ENCODE measurements at places on chromosomes 2 and 18. TPM values are rescaled to one million over a fixed set of nuclear protein-coding genes. Genes with fewer than 3 reads are reported as not detected.
A peak's percentile ranks its signal among the peaks of the same experiment; 100 is the strongest.

The SLC38A11 gene
- 0.19 TPM for total RNA-seq

The CRYBA2 gene
- not detected for total RNA-seq

The CCBE1 gene
- 8.6 TPM for total RNA-seq

The TUBB8B gene
- not detected for total RNA-seq

The ZFP36L2 gene
- total RNA-seq: 6.2 TPM

GRCh38 chr2:11314487-11314886, 29.9 kb downstream of the ROCK2 start:
- peak; percentile 40 for DNase-seq

- DNase-seq: no peak
Measured at GRCh38 chr2:62267696-62268095, 71.8 kb downstream of the B3GNT2 start.

DNA sequence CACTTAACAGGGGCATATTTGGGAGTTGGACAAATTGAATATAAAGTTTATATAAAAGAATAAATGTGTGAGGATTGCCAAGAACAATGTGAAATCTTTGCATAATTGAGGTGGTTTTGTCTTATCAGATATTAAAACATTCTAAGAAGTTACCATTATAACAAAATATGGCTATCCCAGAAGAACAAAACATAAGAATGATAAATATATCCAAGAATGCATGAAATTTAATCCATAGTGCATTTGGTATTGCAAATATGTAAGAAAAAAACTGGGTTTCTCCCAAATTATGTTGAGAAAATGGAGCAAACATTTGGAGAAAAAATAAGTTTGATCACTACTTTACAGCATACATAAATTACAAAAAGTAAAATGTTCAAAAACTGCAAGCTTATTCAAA, 562.4 kb downstream of the RNF144A start:
- no peak for DNase-seq

- no peak for DNase-seq
Measured at GRCh38 chr2:48287976-48288375, 242.0 kb upstream of the STON1 start.

DNA sequence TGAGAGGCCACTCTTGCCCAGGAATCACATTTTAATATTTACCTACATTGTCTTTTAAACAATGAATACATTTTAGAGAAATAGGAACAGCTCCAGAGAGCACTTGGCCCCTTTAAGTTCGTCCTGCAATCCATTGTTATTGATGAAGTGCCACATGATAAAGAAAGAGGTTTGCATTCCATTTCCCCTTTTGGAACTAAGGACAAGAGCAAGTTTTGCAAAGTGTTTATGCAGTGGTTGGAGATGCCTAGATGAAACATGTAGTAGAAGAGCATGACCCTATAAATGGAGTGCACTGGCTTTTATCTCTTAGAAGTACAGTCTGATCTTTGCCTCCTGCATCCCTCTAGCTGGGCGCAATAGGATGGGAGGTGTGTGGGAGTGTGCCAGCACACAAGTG, 118.7 kb upstream of the CNTNAP5 start:
- DNase-seq: no peak

DNA sequence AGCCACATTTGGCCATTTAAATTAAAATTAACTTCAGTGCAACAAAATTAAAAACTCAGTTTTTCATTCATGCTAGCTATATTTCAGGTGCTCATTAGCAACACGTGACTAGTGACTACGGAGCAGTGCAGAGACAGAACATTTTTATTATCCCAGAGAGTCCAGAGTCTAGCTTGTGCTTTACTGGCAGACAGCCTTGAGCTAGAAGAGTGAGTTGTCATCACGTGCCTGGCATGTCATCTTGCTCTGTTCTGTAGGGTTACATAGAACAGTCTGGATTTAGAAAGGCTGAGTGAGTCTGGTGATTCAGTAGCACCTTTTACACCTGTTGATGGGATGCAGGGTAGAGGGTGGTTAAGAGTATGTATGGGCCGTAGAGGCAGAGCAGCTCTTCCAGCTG, 136.9 kb upstream of the IL1R2 start:
- DNase-seq: no peak

DNA sequence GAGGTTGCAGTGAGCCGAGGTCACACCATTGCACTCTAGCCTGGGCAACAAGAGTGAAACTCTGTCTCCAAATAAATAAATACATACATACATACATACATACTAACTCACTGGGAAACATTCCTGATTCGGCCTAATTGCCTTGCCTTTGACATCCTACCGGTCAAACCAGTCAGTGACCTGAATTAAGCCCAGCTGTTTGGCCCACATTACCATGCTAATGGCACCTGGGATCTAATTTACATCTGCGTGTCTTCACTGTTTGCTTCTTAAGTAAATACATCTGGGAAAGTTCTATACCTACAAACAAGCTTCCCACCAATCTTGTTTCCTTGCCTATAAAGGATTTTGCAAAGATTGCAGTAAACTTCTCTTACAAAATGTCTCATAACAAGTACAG, 230.2 kb upstream of the ZC3H15 start:
- no peak for DNase-seq

DNA sequence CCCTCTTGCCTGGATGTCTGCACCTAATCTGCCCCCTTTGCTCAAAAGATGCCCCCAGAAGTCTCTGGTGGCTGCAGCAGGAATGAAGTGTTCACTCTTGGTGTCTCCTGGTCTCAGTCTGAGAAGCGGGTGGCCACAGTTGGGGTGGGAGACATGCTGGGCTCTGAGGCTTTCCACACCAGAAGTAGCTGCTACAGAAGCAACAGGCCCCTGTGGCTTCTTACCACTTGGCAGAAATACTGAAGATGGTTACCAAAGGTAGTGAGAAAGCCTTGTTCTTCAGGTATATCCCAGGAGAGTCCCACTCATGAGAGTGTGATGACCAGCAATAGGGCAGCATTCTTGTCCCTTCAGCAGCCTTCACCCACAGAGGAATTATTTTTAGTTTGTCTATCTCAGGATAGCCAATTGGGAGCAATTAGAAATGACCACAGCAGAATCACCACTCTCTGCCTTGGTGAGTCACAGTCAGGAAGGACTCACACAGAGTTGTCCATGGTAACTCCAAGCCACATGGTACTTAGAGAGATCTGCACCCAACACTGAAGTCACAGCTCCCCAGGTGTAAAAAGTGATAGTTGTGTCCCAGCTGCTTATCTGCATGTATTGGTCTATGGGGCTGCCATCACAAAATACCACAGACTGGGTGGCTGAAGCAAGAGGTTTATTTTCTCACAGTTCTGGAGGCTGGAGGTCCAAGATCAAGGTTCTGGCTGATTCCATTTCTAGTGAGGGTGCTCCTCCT, 169.8 kb upstream of the ID2 start:
- peak; percentile 82 for DNase-seq

GRCh38 chr18:2716394-2717326, 61.1 kb downstream of the SMCHD1 start:
- no peak for DNase-seq
